ENCODE measurements at places on chromosomes 7 and 10.
A peak's percentile ranks its signal among the peaks of the same experiment; 100 is the strongest.

- DNase-seq: no peak
Measured at GRCh38 chr7:123211545-123211944, 11.8 kb upstream of the SLC13A1 start.

GRCh38 chr7:84013616-84014240, 180.9 kb downstream of the SEMA3A start:
- DNase-seq: no peak

DNA sequence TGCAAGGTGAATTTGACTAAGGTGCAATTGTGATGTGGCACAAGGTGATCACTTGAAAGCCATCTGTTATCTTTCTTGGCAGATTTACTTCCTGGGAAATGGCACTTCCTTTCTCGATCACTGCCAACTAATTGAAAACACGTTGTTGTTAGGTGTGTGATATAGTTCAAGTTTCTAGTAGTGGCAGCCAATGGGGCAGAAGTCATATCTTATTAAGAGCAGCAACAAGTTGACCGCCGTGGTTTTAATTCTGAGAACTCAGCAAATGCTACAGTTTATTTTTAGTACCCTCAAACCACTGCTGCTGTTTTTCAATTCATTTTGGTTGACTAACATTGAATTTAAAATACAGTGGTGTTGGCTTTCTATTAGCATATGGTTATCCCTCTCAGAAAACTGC, 1.6 kb downstream of the CHN2 start:
- no peak for DNase-seq

DNA sequence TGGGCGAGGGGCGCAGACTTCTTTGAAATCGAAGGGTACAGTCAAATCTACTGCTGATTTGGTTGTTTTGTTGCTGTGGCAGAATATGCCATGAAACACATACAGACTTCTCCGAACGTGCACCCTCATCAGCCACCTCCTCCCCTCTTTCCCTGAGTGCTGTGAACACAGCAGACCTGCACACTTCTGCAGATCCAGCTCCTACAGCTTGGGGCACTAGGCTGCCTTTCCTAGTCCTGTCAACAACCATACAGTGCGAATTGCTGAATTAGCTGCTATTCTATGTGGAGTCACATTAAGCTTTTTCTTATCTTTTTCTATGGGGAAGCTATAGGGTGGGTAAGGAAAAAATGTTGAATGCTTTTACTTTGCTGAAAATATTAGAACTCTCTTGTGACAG, 57.5 kb downstream of the COL17A1 start:
- no peak for DNase-seq

- no peak for DNase-seq
Measured at GRCh38 chr10:1278306-1278705, 222.1 kb downstream of the WDR37 start.

DNA sequence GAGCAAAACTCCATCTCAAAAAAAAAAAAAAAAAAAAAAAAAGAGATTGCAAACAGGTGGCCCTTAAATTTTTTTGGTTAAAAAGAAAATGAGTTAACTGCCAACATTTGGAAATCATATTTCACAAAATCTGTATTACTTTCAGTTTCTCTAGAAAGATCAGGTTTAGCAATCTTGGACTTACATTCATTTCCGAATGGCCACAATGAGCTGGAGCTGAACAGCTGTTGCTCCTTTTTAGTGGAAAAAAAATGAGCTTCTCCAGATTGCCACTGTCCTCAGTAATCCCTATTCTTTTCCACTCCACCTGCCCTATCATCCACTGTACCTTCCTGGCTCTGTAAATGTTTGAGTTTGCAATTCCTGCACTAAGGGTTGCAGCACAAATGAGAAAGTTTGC, 43.6 kb downstream of the RAB11FIP2 start:
- no peak for DNase-seq

DNA sequence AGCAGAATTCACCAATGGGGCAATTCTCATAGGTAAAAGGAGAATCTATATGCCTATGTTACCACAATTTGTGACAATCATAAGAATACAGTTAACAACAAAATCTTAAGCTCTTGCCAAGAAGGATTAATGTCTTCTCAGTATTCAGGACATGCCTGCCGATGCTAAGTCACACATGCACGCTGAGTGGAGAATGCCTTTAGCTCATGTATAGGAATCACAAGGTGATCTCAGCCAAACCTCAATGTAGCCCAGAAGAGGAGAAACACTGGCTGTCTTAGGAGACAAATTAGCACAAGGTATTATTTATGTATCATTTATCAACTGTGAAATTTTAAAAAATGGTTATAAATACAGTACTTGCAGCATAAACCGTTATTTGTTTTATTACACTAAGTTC, 2.7 kb downstream of the HTR7 start:
- DNase-seq: no peak

DNA sequence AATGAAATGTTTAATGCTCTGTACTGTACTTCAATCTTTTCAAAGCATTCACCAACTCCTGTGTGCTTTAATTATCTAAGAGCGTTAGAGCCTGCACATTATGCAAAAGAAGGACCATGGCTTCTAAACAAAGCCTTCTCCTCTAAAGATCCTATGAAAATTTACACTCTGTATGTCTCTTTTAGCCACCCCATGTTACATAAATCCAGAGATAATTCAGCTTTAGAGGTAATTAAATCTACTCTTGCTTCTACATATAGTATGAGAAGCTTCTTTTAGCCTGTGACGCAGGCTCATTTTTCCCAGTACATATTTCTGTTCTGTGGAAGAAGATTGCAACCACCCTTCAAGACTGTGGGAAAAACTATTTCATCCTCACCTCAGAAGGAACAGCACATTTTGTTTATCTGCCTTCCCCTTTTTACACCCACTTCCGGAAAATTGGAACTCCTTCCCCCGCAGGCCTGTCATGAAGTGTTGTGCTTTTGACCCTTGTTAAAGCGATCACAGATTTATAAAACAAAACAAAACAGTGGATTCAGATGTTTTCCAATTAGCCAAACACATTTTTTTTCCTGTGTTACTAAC, 8.1 kb upstream of the TAS2R16 start:
- DNase-seq: no peak

GRCh38 chr10:32033171-32033570, 23.1 kb downstream of the KIF5B start:
- no peak for DNase-seq

- no peak for DNase-seq
Measured at GRCh38 chr7:12467837-12468236, 64.2 kb upstream of the VWDE start.

DNA sequence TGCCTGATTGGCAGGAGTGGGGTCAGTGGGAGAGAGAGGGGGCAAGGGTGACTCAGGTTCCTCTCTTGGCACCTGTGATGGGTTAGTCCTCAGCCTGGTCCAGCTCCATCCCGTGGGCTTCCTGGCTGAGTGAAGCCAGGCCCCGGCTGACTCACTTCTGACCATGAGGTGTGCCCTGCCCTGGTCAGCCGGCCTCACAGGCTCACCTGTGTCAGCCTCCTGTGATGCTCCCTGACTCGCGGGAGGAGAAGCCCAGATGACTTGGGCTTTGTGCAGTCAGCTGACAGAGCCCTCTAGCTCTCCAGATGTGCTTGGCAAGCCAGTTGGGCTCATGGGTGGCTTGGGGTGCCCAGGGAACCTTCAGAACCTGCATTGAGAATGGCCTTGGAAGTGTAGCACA, 16.0 kb upstream of the PPIF start:
- no peak for DNase-seq

DNA sequence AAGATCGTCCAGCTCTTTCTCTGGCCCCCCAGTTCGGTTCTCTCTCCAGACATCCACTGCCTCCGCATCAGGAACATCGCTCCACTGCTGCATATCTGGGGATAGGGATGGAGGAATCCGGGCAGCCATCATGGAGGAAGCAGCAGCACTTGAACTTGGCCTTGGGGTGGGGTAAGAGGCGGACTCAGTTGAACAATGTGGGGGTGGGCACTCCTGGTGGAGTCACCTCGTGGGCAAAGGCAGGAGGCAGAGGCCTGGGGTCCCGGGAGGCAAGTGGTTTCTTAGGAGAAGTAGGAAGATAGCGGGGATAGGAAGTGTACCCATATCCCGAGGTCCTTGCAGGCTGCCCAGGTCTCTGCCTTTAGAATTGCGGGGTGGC, 98.3 kb downstream of the CHST15 start:
- DNase-seq: no peak

DNA sequence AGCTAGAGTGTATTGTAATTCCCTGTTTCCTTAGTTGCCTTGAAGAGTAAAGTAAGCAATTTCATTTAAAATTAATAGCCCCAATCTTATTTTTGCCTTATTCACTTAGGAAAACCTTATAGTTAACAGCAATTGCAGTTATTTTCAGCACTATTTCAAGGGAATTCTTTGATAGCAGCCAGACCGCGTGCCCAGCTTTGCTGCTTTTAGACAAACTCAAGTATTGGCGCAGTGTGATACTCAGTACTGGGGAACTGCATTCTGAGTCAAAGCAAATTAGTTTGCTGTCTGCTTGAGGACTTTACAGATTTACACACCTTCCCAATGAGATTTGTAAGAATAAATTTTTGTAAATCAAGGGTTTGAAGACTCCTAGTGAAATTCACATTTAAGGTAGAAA, 21.2 kb downstream of the PRKG1 start:
- DNase-seq: no peak

DNA sequence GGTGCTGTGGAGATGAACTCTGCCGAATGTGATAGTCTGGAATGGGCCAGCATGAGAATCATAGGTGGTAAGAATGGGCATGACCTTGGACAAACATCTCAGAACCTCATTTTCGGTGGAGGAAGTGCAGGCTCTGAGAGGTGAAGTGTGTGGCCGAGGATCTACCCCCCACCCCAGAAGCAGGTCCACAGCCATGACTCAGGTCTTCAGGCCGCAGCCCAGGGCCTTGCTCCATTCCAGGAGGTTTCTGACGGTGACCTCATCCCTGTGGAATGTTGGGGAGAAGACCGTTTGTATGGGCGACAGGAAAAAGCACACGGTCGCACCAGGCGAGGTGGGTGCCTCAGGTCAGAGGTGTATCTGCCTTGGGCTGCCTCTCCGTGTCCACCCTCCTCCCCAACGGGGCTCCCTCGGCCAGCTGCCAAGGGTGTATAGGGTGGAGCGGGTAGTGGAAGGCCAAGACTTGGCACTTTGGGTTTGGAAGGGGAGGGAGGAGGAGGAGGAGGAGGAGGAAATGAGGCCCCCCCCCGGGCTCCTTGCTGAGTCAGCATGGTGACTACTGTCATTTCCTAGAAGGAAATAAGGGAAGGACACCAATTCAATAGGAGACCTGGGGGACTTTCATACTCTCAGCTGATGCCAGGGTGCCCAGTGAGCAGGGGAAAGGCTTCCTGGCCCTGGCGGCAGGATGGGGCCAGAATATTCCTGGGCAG, 168.0 kb upstream of the RHEB start:
- DNase-seq: no peak

GRCh38 chr7:104981672-104982037, 32.4 kb upstream of the KMT2E start:
- DNase-seq: no peak

DNA sequence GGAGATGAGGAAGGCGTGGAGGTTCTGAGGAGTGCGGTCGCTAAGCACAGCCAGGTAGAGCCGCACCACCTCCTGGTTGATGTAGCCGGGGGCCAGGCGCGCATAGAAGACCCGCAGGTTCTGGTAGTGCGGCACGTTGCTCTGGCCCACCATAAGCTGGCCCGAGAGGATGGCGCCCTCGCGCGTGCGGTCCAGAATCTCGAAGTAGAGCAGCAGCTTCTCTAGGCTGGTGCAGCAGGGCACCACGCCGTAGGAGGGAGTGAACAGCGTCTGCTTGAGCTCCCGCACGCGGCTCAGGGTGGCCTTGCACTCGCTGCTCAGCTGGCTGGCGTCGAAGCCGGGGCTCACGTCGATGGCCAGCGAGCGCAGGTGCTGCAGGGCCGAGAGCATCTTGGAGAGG, 77.8 kb upstream of the TNRC18 start:
- DNase-seq: no peak

DNA sequence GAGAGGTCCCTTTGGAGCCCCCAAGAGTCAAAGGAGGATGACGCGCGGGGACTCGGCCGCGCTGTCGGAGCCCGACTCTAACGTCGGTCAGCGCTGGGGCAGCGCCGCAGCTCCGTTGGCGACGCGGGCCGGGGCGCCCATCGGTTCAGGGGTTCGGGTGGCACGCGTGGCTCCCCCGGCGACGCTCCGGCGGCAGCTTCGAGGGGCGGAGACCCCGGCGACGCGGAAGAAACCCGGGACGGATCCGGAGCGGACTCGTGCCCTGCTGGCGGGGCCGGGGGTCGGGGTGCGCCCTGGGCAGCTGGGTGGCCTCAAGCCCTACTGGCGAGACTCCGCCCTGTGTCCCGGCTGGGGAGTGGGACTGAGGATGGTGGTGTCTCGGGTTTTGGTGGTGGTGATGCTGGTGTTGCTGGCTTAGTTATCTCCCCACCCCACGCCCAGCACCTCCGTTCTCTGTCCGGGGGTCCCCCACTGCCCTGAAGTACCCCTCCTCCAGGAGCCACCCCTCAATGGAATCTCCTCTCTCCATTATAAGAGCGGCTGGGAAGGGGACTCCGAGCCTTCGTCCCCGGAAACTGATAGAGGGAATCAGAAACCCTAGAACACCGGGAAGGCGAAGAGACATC, at the start of gene NAT16:
NAT16 (minus strand) TSS at position 164 of the 626 bp plus-strand sequence. CDS start 5,486 bp downstream, outside the sequence.
- DNase-seq: peak; percentile 66

DNA sequence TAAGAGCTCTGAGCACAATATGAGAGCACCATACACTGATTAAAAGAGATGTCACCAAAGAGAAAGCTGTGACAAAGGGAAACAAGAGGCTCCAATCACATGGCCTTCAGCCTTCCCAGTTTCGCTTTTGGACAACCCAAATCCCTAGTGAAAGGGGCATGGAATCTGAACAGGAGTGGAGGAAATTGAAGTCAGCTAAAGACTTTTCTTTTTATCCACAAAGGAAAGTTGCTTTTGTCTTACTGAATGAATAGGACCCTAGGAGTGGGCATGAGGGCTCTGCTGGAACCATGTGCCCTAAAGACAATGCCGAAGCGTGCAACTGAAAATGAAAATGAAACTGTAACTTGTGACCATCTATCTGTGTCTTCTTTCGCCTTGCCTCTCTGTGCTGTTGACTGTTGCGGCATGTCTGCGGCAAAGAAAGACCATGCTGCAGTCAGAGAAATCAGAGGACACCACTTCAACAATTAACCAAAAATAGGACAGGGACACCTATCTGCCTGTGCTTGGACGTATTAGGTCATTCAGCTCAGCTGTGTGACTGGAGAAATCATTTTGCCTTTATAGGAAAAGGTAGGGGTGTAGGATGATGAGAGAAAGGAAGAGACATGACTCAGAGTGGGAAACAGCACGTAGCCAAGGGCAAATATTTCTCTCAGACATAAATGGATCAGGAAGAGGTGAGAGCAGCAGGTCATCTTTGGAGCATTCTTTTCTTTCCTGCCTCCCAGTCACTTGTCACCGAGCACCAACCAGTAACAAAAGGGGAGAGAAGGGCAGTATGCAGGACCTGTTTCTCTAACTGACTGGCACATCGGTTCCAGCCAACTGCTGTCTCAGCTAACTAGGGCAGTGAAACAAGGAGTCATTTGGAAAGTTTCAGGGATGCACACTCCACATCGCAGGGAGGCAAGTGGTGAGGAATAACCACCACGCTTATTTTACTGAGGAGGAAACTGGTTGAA, 12.3 kb downstream of the CAV2 start:
- DNase-seq: no peak

GRCh38 chr7:86407291-86407690, 236.4 kb upstream of the GRM3 start:
- DNase-seq: peak; percentile 75

GRCh38 chr7:108529341-108529740, 3.4 kb upstream of the PNPLA8 start:
- DNase-seq: no peak

Data from retina (tissue), 1 donor.